ENCODE measurements at places on chromosomes 4 and X. TPM values are rescaled to one million over a fixed set of nuclear protein-coding genes. Genes with fewer than 3 reads are reported as not detected.

DNA sequence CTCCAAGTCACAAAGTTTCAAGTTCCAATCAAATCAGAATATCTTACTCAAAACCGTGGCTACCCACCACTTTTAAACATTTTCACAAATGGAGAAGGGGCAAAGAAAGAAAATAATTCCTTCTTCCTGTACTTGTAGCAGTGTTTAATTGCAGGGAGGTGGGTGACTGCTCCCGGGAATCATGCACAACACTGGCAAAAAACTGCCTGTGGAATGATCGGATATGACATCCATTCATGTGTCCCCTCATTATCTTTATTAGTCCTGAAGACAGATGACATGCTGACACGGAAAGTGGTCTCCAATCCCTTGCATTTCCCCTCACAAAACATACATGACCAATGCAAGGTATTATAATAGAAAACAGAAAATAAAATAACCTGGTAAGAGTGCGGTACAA is 2.0 kb downstream of the TSPAN5 start:
- no peak for DNase-seq

- DNase-seq: no peak
Measured at GRCh38 chr4:9925750-9926439, 95.4 kb downstream of the SLC2A9 start.

- DNase-seq: no peak
Measured at GRCh38 chr4:184361443-184361842, 112.9 kb downstream of the IRF2 start.

GRCh38 chrX:13305108-13305507 is 14.7 kb downstream of the ATXN3L start:
- DNase-seq: no peak

The CD99L2 gene
- 28.1 TPM for total RNA-seq

Data from breast epithelium (tissue), 4 donors.